ENCODE measurements at places on chromosomes 12 and 14.

- DNase-seq = no peak
Measured at GRCh38 chr12:32891956-32892355, 4.6 kb downstream of the PKP2 start.

GRCh38 chr14:30355431-30355913 lies 203.5 kb upstream of the G2E3 start:
- DNase-seq = no peak

DNA sequence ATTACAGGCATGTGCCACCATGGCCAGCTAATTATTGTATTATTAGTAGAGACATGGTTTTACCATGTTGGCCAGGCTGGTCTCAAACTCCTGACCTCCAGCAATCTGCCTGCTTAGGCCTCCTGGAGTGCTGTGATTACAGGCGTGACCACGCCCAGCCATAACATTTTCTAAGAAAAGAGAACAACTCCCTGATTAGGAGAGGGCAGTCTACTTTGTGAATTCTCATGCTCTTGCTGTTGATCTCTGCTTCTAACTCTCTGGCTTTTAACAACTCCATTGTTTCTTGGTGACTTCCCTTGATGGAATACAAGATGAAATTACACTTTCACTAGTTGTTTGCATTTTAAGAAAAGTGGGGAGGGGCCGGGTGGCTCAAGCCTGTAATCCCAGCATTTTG lies 33.6 kb downstream of the SSH1 start:
- no peak for DNase-seq

GRCh38 chr14:48963231-48963790 lies 622.9 kb downstream of the RPS29 start:
- no peak for DNase-seq

DNA sequence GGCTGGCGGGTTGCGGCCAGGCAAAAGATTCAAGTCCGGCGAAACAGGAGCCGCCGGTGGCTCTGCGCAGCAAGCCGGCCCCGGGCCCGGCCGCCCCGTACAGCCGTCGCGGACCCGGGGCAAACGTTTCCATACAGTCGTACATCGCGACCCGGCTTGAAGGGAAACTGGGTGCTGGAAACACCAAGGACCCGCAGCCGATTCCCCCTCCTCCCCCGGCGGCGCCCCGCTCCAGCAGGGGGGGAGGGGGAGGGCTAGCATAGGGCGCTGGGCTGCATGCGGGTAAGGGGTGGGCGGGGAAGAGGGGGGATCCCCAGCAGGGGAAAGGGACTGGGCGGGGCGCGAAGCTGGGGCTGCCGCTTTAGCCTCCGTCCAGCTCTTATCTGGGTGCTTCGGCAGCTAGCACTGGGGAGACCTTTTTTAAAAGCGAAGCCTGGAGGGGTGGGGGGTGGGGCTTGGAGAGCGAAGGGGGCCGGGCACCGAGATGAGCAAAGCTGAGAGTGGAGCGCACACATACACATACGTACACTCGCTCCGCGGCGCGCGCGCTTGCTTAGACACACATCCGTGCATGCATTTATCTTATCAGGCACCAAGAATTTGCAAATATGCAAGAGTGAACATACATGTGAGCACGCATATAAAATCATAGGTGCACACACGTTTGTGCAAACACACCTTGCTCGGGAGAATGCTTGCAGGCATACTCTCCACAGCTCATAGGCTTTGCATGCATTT lies 11.9 kb downstream of the RARG start:
- peak; percentile 86 for DNase-seq

- no peak for DNase-seq
Measured at GRCh38 chr12:76720068-76720467, 43.8 kb upstream of the ZDHHC17 start.

DNA sequence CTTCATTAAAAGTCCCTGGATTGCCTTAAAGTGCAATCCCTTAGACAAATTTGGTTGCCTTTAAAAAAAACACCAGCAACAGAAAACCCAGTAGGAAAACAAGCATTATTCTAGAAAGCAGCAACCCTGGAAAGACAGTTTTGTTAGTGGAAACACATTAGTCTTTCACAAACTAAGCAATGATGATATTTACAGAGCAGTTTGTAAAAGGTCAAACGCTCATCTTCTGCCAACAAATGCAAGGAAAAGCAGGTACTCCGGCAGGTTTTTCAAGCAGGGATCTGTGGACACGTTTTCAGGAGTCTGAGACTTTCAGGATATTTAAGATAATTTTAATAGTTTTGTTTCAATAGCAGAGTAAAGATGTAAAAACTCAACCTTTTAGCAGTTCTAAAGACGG lies 202.2 kb downstream of the EXOC5 start:
- DNase-seq = no peak

GRCh38 chr14:58292187-58292586 lies 6.2 kb upstream of the ARID4A start:
- DNase-seq = no peak

GRCh38 chr14:29851397-29851796 lies 76.2 kb downstream of the PRKD1 start:
- no peak for DNase-seq

DNA sequence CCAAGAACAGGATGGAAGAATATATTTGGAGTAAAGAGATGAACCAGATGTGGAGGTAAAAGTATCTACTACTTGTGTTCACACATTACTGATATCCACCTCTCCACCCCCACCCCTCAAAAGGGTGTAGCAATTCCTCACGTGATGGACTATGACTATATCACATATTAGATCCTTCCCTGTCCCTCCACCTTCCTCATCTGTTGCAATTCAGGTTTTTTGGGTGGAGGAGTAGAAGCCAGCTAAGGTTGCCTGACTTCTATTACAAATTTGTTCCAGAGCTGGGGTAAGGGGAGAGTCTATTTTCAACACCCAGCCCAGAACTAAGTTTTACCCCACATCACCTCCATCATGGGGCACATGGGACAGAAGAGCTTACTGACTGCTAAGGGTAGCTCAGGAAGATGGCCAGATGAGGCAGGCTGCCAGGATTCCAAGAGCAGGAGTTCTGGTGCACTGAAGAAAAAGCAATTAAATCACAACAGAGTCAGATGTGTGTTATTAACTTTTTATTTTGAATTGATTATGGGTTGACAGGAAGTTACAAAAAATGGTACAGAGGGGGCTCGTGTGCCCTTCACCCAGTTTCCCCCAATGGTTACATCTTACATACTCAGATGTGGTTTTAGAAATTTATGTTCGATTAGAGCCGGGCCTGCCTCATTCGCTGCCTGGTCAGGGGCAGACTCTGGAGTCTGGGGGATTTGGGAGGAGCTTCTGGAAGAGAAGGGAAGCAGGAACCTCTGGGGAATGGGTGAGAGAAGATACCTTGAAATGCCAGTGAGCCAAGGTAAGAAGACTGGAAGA lies 2.1 kb downstream of the RNASE13 start:
- no peak for DNase-seq

GRCh38 chr14:54818201-54819133 lies 84.2 kb downstream of the GCH1 start:
- peak; percentile 14 for DNase-seq

GRCh38 chr14:50398189-50398580 lies 1.5 kb upstream of the CDKL1 start:
- DNase-seq = no peak

DNA sequence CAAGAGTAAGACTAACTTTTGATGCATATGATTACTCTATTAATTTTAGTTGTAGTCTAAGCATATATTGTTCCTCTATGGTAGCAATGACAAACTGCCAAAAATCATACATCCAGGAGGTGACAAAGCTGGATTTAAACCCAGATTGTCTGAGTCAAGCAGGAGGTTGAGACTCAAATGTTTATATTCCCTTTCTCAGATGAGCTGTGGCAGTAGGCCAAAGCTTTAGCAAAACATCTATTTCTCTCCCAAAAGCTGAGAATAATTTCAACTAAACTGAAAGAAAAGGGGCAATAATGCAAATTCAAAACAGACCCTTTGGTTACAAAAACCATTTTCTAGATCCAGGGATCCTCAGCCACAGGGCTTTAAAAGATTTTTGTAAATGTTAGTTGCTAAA lies 173.6 kb downstream of the SEC23A start:
- no peak for DNase-seq

DNA sequence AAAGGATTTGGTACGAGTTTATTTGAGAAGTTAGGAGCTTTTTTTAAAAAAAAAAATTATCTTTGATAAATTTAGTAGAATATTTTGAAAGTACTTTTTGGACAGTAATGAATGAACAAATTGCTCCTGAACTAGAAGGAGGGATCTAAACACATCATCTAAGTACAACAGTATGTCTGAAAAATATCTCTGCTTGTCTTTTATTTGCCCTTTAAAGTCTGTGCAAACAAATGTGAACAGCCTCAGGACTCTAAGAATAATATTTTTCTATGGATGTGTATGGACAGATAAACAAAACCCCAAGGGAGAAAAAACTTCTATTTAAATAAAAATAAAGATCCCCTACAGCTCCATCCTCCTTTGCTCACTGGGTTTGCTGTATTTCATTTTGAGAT lies 19.5 kb downstream of the FBXL14 start:
- no peak for DNase-seq

- DNase-seq = no peak
Measured at GRCh38 chr12:3315201-3315661, 175.8 kb upstream of the PRMT8 start.

DNA sequence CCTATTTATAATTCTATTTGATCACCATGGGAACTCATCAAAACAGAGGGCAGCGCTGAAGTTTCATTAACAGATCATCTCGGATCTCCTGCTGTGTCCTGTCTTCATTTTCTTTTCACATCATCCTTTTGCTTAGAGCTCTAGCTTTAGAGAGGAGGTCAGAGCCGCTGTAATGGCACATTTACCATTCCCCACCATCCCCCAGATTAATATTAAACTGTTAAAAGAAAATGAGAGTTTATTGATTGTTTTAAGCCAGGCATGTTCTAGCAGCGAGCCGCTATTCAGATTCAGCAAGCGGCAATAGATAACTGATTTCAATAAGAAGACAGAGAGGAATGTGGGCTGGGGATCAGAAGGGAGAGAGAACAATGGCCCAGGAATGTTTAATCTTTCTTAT lies 308.8 kb downstream of the EGLN3 start:
- DNase-seq = no peak

DNA sequence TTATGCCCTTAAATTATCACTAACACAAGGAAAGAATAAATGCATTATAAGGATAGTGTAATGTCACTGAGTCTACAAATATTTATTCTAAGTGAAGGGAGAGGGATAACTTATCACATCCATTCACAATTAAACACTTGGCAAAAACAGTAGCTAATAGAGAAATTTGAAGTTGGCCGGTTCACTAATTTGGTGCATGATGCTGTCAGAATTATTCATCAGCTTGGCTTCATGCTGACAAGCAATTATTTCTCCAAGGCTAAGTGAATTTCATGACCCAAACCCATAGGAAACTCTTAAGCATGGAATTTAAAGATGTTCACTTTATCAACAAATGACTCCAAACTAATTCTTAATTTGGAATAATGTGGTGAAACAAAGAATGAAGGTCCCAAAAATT lies 25.0 kb upstream of the NR1H4 start:
- DNase-seq = no peak

Data from Ammon's horn (tissue), 1 donor.